NCI-H1092 treated with DMSO at 0.1 percent for 48 hours (cell line): ENCODE measurements at places on chromosomes 2 and 18.

DNA sequence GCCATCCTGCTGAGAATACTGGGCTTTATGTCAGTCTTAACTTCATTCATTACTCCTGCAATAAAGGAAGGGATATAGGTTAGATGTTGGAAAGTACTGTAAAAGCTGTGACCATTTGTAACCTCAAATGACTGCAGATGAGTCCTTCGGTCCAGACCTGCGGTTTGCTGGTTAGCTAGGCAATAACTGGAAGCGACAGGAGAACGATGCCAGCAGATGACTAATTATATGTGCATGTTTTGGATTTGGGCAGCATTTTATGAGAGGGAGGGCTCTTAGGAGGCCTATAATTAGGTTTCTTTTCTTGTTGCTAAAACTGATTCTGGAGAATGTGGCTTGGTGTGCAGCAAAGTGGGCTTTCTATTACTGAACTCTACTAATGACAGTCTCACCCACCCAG is 205.6 kb downstream of the TMEM182 start:
- DNase-seq, result no peak

DNA sequence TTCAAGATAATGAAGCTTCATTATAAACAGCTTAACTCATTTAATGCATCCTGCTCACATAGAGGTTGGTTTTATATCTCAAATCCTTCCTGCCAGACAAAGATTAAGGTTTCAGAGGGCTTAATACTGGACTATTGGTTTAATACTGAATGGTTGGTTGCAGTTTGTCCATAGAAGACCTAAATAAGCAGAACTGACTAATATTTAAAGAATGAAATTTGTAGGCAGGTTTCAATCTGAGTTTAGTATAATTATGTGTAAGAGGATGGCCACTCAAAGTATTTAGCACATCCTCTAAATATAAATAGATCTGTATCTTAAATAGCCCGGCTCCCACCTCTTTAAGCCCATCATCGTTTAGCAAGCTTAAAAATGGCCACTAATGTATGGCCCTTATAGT is 92.5 kb downstream of the EPB41L5 start:
- no peak for DNase-seq

- no peak for DNase-seq
Observed at GRCh38 chr2:105388971-105389381, 9.9 kb downstream of the FHL2 start.

- no peak for DNase-seq
Observed at GRCh38 chr2:173997269-173997668, 32.1 kb upstream of the SP3 start.

GRCh38 chr2:217802266-217802665 is 200.5 kb downstream of the TNS1 start:
- DNase-seq, result no peak

GRCh38 chr2:86809481-86810121 is 18.9 kb upstream of the CD8A start:
- no peak for DNase-seq
